ENCODE measurements at places on chromosomes 6 and 20.

GRCh38 chr6:90569223-90569622 lies 17.6 kb downstream of the MAP3K7 start:
- no peak for DNase-seq

- no peak for DNase-seq
Observed at GRCh38 chr20:46838011-46838410, 56.6 kb upstream of the EYA2 start.

- DNase-seq, result no peak
Observed at GRCh38 chr6:548517-548916, 108.4 kb downstream of the HUS1B start.

DNA sequence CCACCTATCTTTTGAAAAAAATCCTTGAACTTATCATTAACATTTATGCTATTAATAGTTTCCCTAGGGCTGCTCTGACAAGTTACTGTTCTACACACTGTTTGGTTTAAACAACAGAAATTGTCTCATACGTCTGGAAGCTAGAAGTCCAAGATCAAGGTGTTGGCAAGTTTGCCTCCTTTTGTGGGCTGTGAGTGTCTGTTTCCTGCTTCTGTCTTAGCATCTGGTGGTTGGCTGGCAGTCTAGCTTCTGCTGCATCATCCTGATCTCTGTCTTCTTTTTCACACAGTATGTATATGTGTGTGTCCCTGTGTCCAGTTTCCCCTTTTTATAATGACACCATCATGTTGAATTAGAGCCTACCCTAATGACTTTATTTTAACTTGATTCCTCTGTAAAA lies 154.8 kb downstream of the RPS12 start:
- no peak for DNase-seq

- DNase-seq, result no peak
Observed at GRCh38 chr6:109671733-109672132, 19.3 kb downstream of the AK9 start.

DNA sequence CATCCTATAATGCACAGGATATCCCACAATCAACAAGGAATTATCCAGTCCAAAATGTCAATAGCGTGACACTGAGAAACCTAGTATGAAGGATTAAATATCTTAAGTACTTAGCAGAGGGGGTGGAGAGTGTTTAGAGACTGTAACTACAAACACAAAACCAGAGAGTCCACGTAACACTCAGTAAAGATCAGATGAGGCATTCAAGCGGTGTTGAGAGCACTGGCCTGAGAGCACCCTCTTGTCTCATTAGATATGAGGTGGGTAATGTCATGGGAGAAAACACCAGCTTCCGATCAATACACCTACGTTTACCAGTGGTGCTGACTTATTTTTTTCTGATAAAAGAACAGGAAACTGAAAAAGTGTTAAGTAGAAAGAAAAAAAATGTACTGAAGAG lies 2.3 kb downstream of the FAM184A start:
- no peak for DNase-seq

GRCh38 chr6:33607126-33607783 lies 13.9 kb upstream of the ITPR3 start:
- DNase-seq, result no peak

DNA sequence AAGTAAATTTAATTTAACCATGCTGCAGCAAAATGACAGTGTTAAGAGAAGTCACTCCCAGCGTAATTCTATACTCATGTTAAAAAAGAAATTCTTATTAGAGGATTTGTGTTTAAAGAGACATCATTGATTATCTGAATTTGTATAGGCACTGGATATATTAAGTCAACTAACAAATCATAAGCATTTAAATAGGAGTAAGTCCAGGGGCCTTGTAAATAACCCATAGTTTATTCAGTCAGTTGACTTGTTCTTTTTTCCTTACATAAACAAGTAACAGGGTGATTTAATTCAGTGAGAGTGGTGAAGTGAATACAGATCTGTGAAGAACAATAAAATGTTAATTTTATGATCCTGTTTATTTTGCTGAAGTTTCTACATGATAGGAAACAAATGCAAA lies 22.4 kb downstream of the LYRM4 start:
- no peak for DNase-seq

DNA sequence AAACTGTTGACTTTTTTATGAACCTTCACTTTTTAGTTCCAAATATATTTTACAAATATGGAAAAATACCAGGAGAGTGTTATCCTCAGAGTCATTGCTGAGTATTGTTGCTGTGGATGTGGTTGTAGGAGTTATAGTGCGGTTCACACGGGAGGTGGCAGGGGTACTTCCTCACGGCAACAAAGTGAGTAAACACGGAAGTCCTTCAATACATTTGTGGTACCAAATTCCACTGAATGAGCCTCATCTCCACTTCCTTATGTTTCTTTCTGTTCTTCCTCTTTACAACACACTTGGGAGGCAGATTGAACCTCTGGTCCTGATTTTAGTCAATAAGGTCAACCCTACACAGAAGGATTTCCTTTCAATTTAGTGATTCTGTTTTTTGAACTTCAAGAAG lies 371.8 kb downstream of the BTBD3 start:
- DNase-seq, result no peak

DNA sequence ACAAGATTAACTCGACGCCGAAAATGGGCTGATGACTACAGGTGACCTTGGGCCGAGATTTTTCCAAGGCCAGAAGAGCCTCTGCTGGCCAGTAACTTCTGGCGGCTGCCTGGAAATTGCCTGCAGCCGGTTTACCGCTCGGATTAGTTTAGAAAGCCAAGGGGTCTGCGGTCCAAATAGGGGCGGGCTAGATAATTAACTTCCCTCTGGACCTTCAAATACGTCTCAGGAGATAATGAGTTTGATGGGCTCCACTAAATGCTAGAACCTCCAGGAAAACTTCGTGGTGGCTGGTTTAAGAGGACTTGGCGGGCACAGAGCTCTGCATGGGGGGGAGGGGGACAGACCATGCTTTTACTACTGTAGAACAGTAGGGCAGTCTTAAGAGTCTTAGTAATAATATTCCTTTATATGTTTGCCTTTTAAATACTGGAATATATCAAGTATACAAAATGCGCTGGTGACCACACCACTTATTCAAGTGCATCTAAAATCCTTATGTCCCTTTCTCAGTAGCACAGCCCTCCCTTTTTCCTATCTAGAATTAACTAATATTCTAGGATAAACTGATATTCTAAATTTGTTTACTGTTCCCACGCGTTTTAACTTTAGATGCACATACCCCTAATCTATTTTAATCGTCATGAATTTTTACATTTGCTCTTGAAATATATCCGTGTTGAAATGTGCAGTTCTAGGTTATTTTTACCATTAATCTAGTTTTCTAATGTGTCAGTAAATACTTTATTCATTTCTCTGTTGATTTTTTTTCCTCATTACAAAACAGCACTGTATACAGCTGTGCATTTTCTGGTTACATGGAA lies 107.5 kb upstream of the PRSS16 start:
- no peak for DNase-seq

- DNase-seq, result no peak
Observed at GRCh38 chr6:38319256-38320212, 320.2 kb downstream of the BTBD9 start.

- DNase-seq, result no peak
Observed at GRCh38 chr6:72321788-72322187, 300.1 kb upstream of the KCNQ5 start.

DNA sequence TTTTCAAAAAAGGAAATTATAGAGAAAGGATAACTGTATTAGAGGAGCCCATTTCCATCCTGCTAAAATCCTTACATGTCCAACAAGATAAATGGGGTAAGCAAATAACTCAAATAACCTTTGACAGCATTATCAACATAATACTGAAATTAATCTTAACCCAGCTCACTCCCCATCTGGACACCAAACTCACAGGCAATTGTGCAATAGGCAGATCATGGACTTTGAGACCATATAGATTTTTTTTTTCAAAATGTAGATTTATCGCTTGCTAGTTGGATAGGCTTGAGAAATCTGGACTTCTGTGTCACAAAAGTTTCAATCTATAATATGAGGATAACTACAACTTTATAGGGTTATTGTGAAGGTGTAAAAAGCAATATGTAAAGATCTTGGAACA lies 134.4 kb upstream of the ASCC3 start:
- no peak for DNase-seq

GRCh38 chr20:4997222-4997621 lies 4.1 kb downstream of the SLC23A2 start:
- DNase-seq, result no peak

- no peak for DNase-seq
Observed at GRCh38 chr6:55895972-55896730, 20.8 kb upstream of the BMP5 start.

- no peak for DNase-seq
Observed at GRCh38 chr6:36848658-36849441, 9.6 kb upstream of the CPNE5 start.

DNA sequence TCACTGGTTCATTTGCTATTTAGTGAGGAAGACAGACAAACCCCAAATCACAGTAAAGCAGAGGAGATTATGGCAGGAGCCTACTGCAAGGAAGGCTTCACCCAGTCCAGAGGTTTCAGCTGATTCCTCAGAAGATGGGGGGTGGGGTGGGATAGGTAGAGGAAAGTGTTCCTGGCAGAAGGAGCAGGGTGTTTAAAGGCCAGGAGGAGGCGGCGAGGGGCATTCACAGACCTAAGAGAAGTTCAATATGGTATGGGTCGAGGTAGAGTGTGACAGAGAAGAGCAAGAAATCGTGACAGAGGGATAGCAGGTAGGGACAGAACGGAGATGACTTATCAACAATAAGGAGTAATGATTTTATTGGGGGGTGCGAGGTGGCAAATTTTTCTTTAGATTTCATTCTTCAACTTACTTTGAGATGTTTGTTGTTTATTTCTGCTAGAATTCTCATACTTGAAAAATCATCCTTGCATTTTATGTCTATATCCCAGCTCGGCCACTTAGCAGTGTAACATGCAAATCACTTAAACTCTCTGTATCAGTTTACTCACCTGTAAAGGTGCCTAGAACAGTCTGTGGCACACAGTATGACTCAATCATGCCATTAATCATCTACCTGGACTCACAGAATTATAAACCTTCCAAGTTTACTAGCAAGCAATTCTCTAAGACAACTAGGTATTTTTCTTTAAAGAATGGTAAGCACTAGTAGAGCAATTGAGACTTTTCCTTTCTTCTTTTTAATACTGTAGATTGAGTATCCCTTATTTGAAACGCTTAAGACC lies 176.7 kb downstream of the REV3L start:
- DNase-seq, result no peak

- DNase-seq, result no peak
Observed at GRCh38 chr6:105872249-105872648, 213.9 kb upstream of the PRDM1 start.

GRCh38 chr20:33336375-33336774 lies 53.4 kb downstream of the BPIFB1 start:
- DNase-seq, result no peak

DNA sequence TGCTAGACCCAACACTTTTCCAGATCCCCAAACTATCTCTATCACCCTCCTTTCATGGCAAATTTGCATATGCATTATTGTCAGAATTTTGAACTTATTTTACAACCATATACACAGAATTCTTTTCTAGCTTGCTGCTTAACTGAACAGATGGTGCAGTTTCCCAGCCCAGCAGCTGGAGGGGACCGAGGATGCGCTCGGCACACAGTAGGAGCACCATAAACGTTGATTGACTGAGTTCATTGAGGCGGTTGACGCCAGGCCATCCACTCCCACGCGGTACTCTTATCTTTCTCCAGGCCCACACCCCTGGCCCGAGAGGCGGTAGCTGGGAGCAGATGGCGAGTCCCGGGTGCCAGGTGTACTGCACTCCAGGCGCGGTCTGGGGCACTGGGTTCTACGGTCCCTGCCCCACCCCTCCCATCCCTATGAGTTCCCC lies 6.8 kb upstream of the SOX4 start:
- no peak for DNase-seq

DNA sequence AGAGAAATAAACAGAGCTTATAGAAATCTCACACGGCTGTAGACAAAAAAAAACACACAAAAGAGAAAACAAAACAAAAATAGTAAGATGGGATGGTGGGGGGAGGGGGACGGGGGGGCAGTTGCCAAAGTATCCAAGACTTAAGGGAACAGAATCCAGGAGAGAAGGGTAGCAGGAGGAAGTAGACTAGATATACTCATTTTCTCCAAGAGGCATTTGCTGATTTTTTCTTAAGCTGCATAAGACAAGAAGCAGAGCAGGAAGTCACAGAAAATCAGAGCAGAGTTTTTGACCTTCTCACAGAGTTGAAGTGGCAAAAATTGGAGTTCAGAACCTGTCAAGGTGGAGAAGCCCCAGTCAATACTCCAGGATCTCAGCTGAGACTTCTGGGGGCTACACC lies 237.7 kb downstream of the HIVEP2 start:
- DNase-seq, result no peak

DNA sequence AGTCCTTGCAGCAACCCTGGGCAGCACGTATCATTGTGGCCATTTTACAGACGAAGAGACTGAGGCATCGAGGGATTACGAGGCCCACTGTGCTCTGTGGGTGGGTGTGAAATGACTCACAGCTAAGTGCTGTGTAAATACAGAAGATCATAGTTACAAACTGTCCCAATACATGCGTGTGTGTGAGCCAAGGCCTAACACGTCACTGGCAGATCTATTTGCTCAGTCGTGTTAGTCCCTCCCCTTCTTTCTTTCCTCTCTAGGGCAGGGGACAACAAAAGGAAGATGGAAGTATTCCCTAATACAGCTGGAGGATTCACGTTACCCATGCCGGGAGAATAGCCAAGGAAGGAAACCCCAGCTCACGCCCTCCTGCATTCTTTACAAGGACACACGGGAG lies 175.9 kb downstream of the CDC5L start:
- DNase-seq, result no peak

GRCh38 chr6:3384241-3385143 lies 72.4 kb downstream of the SLC22A23 start:
- DNase-seq, result no peak

- DNase-seq, result no peak
Observed at GRCh38 chr6:75926293-75927168, 145.9 kb downstream of the IMPG1 start.

GRCh38 chr20:49505518-49505917 lies 23.1 kb upstream of the KCNB1 start:
- no peak for DNase-seq

DNA sequence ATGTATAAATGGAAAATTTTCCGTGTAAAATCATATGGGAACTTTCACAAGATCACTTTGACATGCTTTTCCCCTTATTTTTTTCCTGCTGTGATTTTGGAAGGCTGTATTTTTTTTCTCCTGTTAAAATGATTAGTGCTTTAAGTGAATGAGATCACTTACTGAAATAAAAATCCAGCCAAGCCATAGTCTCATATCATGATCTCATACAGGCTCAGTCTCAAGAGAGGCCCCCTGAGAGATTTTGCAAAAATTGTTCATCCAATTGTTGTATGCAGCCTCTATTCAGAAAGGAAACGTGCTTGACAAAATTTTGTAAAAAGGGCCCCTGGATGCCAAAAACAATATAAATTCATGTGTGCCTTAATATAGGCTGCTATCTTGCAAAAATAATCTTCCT lies 528.2 kb downstream of the HDGFL1 start:
- no peak for DNase-seq

GRCh38 chr20:58883241-58883691 lies 30.8 kb downstream of the GNAS start:
- no peak for DNase-seq

GRCh38 chr6:69735027-69735426 lies 61.8 kb downstream of the LMBRD1 start:
- no peak for DNase-seq

Data from left forelimb (tissue), 1 donor.